Lung microvascular endothelial cell (primary cell): ENCODE measurements at places on chromosomes 5 and 9.

- DNase-seq, result no peak
Measured at GRCh38 chr5:126482591-126482990, 59.4 kb downstream of the GRAMD2B start.

DNA sequence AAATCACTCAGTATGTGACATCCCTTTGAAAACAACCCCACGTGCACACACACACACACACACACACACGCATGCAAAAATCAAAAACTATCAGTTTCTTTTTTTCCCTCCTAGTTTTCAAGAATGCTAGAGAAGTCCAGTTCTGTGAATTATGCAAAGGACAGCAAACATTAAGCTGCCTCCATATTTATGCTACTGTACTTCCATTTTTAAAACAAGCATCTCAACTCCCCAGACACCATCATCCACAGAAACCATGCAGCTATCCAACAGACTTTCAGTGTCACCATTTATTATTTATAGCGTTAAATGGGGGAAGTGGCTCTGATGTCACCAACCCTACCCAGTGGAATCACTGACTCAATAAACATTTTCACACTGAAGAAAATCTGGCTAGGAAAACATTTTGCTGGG is 1.6 kb downstream of the FBXW11 start:
- peak; percentile 75 for DNase-seq

GRCh38 chr9:114029311-114030170 is 48.6 kb downstream of the AMBP start:
- DNase-seq, result peak; percentile 48

- no peak for DNase-seq
Measured at GRCh38 chr9:78294290-78295176, 2.4 kb upstream of the PSAT1 start.

- DNase-seq, result no peak
Measured at GRCh38 chr5:110630350-110630749, 96.1 kb downstream of the TMEM232 start.

DNA sequence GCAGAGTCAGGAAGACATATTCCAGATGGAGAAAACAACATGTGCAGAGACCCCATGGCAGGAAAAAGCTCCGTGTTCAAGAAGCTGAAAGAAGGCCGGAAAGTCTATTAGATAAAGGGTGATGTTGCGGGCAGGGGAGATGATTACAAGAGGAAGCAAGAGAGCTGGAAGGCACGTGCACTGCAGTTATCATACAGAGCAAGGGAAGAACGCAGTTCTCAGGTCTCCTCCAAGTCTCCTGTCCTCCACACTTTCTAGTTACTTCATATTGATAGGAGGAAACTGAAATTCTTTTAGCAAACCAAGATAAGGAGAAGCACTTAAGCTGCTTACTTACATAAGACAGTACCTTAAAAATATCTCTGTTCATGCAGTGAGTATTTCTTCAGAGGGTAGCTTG is 58.3 kb upstream of the PLPP6 start:
- no peak for DNase-seq

GRCh38 chr9:133344979-133345378 is 3.0 kb downstream of the MED22 start:
- DNase-seq, result no peak

DNA sequence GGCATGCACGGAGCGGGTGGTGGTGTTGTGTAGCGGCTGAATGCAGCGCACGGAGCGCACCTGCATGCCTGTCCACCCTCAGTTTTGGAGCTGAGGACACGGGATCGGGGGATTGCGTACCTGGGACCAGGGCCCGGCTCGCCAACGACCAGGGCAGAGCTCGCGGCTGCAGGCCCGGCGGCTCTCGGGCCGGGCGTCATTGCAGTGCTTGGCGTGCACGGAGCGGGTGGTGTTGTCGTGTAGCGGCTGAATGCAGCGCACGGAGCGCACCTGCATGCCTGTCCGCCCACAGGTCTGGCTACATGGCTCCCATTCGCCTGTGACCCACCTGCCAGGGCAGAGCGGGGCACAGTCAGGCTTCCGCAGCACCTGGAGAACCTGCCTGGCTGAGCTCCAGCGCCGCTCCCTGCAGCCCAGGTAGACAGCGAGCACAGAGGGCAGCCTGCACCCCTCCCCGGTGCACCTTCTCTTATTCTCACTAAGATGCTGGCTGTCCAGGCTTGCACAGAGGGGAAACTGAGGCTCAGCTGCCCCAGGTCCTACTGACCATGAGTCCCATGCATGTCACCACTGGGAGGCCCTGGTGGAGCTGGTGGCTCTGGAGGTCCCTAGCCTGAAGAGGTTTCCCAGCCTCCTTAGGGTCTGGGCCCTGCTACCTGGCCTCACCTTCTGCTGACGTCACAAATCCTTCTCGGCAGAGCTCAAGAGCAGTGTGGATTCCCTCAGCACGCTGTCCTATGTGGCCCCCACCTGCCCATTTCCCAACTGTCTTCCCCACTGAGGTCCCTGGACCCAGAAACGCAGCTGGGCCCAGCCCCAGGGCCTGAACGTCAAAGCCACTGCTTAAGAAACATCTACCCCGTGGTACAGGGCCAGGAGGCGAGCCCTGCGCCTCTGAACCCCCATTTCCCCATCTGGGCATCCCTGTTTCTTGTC is 64.9 kb downstream of the ZNF354C start:
- no peak for DNase-seq

DNA sequence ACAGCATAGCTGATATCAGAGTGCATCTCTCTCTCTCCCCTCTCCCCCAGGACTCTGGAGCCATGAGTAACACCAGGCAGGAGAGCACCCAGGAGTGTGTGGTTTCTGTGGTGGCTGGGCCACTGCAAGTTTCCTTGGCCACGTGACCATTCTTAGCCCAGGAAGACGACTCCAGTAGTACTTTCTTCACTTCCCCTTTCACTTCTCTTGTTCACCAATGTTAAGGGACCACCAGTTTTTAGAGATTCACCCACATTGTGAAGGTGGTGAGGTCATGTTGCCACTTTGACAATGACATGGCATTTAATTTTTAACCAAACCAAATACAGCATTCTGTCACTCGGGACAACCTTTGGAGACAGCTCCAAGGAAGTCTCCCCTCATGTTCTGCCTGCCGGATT is 17.9 kb upstream of the DAPK1 start:
- no peak for DNase-seq

- no peak for DNase-seq
Measured at GRCh38 chr5:133439859-133440258, 172.5 kb downstream of the FSTL4 start.

DNA sequence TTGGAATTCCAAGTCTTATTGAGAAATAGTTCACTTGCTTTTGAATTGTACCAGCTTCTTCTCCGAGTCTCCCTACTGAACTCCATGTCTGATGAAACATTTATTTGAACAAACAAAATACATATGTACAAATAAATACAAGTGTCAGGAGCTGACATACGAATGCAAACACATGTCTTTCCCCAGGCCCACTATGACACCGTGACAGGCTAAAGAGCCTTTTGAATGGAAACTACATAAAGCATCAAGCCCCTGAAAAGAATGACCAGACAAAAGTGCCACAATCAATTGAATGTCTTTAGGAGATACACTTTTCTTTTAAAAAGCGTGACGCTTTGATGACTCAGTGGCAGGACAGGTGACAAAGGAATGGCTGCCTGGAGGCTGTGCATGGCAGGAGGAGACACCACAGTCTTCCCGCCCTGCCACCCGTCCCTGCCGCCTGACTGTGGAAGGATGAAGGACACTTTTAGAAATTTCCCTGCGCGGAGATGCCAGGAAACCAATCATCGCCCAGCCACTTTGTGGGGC is 112.4 kb upstream of the BNC2 start:
- DNase-seq, result no peak

- no peak for DNase-seq
Measured at GRCh38 chr5:39120052-39120420, 45.8 kb upstream of the RICTOR start.

DNA sequence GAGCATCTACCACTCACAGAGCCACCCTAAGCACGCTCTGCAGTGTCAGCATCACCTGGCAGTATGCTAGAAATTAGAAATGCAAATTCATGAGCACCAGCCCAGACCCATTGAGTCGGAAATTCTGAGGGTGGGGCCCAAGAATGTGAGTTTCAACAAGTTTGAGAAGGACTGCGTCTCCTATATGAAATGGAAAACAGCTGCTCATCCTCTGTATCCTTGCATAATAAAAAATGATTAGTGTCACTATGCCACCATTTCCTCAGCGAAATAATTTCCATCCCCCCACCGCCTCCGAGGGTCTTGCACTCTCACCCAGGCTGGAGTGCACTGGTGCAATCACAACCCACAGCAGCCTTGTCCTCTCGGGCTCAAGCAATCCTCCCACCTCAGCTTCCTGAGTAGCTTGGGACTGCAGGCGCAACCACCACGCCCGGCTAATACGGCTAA is 1.3 kb upstream of the IQGAP2 start:
- no peak for DNase-seq

GRCh38 chr5:41095324-41096101 is 24.4 kb upstream of the MROH2B start:
- no peak for DNase-seq
